Articular chondrocyte of knee joint (primary cell): ENCODE measurements at places on chromosomes 13 and 19. TPM values are rescaled to one million over a fixed set of nuclear protein-coding genes. Genes with fewer than 3 reads are reported as not detected.

MEGF8 gene
- 19.2 and 19.6 TPM in 2 replicates for total RNA-seq

GARIN5A gene
- 0.78 TPM in 1 of 2 replicates, not detected in the other for total RNA-seq

MCEMP1 gene
- total RNA-seq, result not detected in 2 replicates

PODNL1 gene
- 7.6 and 8.6 TPM in 2 replicates for total RNA-seq

DAND5 gene
- total RNA-seq, result 0.11 TPM in 1 of 2 replicates, not detected in the other

ITGBL1 gene
- 59.3 and 100 TPM in 2 replicates for total RNA-seq

DACH1 gene
- under 0.01 TPM in 1 of 2 replicates, not detected in the other for total RNA-seq

ZNF254 gene
- total RNA-seq, result 20.0 and 21.1 TPM in 2 replicates

LGALS14 gene
- not detected in 2 replicates for total RNA-seq

CADM4 gene
- 0.26 and 0.43 TPM in 2 replicates for total RNA-seq

SLC10A2 gene
- not detected in 2 replicates for total RNA-seq

MED25 gene
- total RNA-seq, result 18.8 and 21.6 TPM in 2 replicates

OR4F17 gene
- not detected in 2 replicates for total RNA-seq

KRTDAP gene
- total RNA-seq, result not detected in 2 replicates

TNFSF11 gene
- 0.13 and 0.43 TPM in 2 replicates for total RNA-seq

GRK1 gene
- total RNA-seq, result under 0.01 TPM in 1 of 2 replicates, not detected in the other

BORCS8 gene
- 10.3 and 12.3 TPM in 2 replicates for total RNA-seq
